ENCODE measurements at places on chromosomes 5 and 9. TPM values are rescaled to one million over a fixed set of nuclear protein-coding genes. Genes with fewer than 3 reads are reported as not detected.

DNA sequence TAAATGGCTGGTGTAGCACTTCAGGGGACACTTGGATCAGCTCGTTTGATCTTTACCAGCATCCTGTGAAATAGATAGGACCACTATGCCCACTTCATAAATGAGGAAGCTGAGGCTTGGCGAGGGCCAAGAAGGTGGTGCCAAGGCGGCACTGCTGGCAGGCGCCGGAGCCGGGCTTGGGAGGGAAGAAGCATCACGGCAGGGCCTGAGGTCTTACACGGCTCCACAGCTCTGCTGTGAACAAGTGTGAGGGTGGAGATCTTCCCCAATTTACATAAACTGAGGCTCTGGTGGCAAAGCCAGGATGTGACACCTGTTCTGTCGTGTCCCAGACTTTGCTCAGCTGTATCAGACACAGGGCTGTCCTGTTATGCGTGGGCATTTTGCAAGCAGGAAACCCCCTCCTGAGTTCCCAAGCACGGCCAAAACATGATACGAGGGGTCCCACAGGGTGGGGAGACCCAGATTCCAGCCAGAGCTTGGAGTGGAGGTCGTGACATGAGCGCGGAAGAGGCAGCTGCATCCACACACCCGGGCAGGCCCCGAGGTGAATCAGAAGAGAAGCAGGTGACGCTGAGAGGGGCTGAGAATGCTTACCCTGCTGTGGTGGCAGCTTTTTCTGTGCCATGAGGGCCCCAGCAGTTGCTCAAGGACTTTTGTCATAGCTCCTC lies 117.5 kb upstream of the BOD1 start:
- peaks cover 6% of the 10 kb centered on the region for H3K4me1 ChIP-seq
- DNase-seq: peak; percentile 57
- H3K36me3 ChIP-seq: no peaks in the 10 kb centered on the region
- no peak overlapping the region for H3K27ac ChIP-seq
- H3K4me3 ChIP-seq: no peak overlapping the region

- no peaks in the 10 kb centered on the region for H3K36me3 ChIP-seq
- H3K27ac ChIP-seq: no peak overlapping the region
- H3K4me3 ChIP-seq: no peak overlapping the region
- no peaks in the 10 kb centered on the region for H3K4me1 ChIP-seq
Measured at GRCh38 chr9:109950710-109951443, 170.9 kb downstream of the PALM2AKAP2 start.

- H3K27me3 ChIP-seq: no peaks in the 10 kb centered on the region
- H3K27ac ChIP-seq: no peak overlapping the region
- H3K4me1 ChIP-seq: no peaks in the 10 kb centered on the region
- H3K36me3 ChIP-seq: no peaks in the 10 kb centered on the region
- no peak overlapping the region for H3K4me3 ChIP-seq
Measured at GRCh38 chr9:81474125-81474524, 215.2 kb downstream of the TLE1 start.

- no peak for DNase-seq
- no peaks in the 10 kb centered on the region for H3K27me3 ChIP-seq
- H3K27ac ChIP-seq: no peak overlapping the region
Measured at GRCh38 chr5:74408150-74409043, 232.1 kb downstream of the ENC1 start.

- peaks cover 15% of the 10 kb centered on the region for H3K4me1 ChIP-seq
- DNase-seq: peak; percentile 81
- peak overlapping the region; percentile 75 for H3K4me3 ChIP-seq
- no peaks in the 10 kb centered on the region for H3K27me3 ChIP-seq
- H3K36me3 ChIP-seq: no peaks in the 10 kb centered on the region
- peak overlapping the region; percentile 91 for H3K27ac ChIP-seq
Measured at GRCh38 chr5:88883836-88884607, 1.0 kb upstream of the MEF2C start.

GRCh38 chr5:139745800-139746690 lies 49.6 kb upstream of the PSD2 start:
- H3K27ac ChIP-seq: no peak overlapping the region
- H3K4me1 ChIP-seq: peaks cover 22% of the 10 kb centered on the region
- H3K27me3 ChIP-seq: peaks cover 21% of the 10 kb centered on the region
- H3K36me3 ChIP-seq: no peaks in the 10 kb centered on the region
- DNase-seq: no peak

GRCh38 chr5:142107736-142108431 lies 695 bp upstream of the NDFIP1 start:
- H3K36me3 ChIP-seq: no peaks in the 10 kb centered on the region
- H3K27ac ChIP-seq: peak overlapping the region; percentile 95
- DNase-seq: no peak
- no peaks in the 10 kb centered on the region for H3K27me3 ChIP-seq
- peak overlapping the region; percentile 82 for H3K4me3 ChIP-seq
- H3K4me1 ChIP-seq: peaks cover 22% of the 10 kb centered on the region

GRCh38 chr5:159905496-159905895 lies 10.8 kb upstream of the ADRA1B start:
- peaks cover 6% of the 10 kb centered on the region for H3K4me1 ChIP-seq
- DNase-seq: no peak
- H3K27ac ChIP-seq: no peak overlapping the region
- no peak overlapping the region for H3K4me3 ChIP-seq
- no peaks in the 10 kb centered on the region for H3K36me3 ChIP-seq

GRCh38 chr5:14594378-14595074 lies 12.9 kb downstream of the OTULINL start:
- peaks cover 29% of the 10 kb centered on the region for H3K4me1 ChIP-seq
- H3K27ac ChIP-seq: peak overlapping the region; percentile 61
- H3K27me3 ChIP-seq: no peaks in the 10 kb centered on the region
- H3K36me3 ChIP-seq: no peaks in the 10 kb centered on the region

- no peak overlapping the region for H3K27ac ChIP-seq
- no peaks in the 10 kb centered on the region for H3K4me1 ChIP-seq
- no peak overlapping the region for H3K4me3 ChIP-seq
- no peak for DNase-seq
Measured at GRCh38 chr9:72726947-72727346, 205.5 kb downstream of the TMC1 start.

- no peaks in the 10 kb centered on the region for H3K4me1 ChIP-seq
- no peaks in the 10 kb centered on the region for H3K27me3 ChIP-seq
- no peak for DNase-seq
- H3K36me3 ChIP-seq: no peaks in the 10 kb centered on the region
Measured at GRCh38 chr5:67978171-67978570, 237.4 kb upstream of the PIK3R1 start.

DNA sequence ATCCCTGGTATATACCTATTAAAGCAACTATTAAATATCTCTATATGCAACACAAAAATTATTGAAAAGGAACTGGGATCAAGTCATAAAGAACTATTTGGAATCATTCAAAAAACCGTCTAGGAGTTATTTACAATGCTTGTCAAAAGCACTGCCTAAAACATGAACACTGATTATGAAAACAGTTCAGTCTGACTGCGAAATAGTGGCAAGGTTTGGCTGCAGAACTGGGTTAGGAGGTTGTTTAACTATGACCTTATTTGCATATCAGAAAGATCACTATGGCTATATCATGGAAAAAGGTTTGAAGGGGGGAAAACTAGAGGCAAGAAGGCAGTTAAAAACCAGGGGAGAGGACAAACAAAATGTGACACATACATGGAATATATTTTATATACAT lies 12.0 kb downstream of the FBXW2 start:
- no peak overlapping the region for H3K4me3 ChIP-seq
- no peak for DNase-seq
- H3K27ac ChIP-seq: no peak overlapping the region
- H3K27me3 ChIP-seq: no peaks in the 10 kb centered on the region

DNA sequence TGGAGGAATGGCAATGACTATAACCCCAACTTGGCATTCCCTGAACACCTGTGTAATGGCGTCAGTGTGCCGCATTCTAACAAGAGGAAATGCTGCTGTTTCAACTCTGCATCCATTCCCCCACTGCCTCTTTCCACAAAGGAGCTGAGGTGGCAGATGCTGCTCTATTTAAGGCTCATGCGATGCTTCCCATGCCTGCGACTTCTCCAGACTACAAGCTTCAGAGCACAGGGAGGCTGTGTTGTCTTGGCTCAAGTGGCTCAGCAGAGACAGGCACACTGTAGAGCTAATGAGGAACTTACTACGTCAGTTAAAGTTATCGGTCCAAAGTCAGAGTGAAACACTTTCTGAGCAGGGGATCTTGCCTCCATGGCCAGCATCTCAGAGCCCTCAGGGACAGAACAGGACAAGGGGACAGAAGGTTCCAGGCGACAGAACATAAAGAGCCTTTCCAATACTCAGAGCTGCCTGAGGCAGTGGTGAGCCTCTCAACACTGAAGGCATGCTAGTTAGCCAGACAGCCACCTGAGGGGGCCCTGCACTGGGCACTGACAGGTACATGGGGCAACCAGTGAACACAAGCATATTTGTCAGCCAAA lies 21.8 kb downstream of the TNIP1 start:
- peak overlapping the region; percentile 42 for H3K27ac ChIP-seq
- DNase-seq: peak; percentile 43
- peaks cover 44% of the 10 kb centered on the region for H3K4me1 ChIP-seq
- no peak overlapping the region for H3K4me3 ChIP-seq
- H3K27me3 ChIP-seq: no peaks in the 10 kb centered on the region

- H3K4me1 ChIP-seq: no peaks in the 10 kb centered on the region
- no peak overlapping the region for H3K4me3 ChIP-seq
- no peaks in the 10 kb centered on the region for H3K36me3 ChIP-seq
Measured at GRCh38 chr9:108468364-108468763, 387.4 kb downstream of the ACTL7B start.

DNA sequence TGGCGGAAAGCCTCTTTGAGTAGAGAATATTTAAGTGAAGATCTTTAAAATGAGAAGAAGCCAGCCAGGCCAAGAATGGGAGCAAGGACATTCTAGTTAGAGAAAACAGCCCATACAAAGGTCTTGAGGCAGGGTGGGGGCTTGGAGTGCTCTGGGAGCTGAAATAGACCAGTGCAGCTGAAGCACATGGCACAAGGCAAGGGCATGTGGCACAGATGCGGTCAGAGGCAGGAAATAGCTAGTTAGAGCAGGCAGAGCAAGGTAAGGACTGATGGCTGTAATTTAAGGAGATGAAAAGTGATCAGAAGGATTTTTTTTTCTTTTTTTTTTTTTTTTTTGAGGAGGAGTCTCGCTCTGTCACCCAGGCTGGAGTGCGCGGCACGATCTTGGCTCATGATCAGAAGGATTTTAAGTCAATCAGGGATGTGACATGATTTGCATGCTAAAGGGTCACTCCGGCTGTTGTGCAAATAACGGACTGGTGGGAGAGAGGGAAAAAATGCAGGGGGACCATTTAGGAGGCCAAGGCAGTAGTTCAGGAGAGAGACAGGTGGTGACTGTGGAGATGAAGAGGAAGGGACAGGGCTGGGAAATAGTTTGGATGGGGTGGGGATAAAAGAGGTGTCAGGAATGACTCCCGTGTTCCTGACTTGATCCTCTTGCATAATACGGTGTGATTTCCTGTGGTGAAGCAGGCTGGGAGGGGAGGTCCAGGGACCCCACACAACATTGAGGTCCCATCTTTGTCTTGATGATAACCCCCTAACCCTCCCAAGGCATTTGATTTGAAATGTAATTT lies 207.6 kb downstream of the HSPA4 start:
- H3K27me3 ChIP-seq: no peaks in the 10 kb centered on the region
- H3K27ac ChIP-seq: no peak overlapping the region
- H3K36me3 ChIP-seq: no peaks in the 10 kb centered on the region
- no peak overlapping the region for H3K4me3 ChIP-seq

GRCh38 chr5:65366655-65367054 lies 115.1 kb downstream of the ADAMTS6 start:
- no peaks in the 10 kb centered on the region for H3K36me3 ChIP-seq
- no peak overlapping the region for H3K27ac ChIP-seq
- no peaks in the 10 kb centered on the region for H3K4me1 ChIP-seq
- no peaks in the 10 kb centered on the region for H3K27me3 ChIP-seq
- no peak for DNase-seq

- no peak overlapping the region for H3K4me3 ChIP-seq
- H3K4me1 ChIP-seq: peaks cover 7% of the 10 kb centered on the region
- H3K27me3 ChIP-seq: no peaks in the 10 kb centered on the region
- no peak overlapping the region for H3K27ac ChIP-seq
Measured at GRCh38 chr5:58255970-58256369, 203.9 kb downstream of the PLK2 start.

DNA sequence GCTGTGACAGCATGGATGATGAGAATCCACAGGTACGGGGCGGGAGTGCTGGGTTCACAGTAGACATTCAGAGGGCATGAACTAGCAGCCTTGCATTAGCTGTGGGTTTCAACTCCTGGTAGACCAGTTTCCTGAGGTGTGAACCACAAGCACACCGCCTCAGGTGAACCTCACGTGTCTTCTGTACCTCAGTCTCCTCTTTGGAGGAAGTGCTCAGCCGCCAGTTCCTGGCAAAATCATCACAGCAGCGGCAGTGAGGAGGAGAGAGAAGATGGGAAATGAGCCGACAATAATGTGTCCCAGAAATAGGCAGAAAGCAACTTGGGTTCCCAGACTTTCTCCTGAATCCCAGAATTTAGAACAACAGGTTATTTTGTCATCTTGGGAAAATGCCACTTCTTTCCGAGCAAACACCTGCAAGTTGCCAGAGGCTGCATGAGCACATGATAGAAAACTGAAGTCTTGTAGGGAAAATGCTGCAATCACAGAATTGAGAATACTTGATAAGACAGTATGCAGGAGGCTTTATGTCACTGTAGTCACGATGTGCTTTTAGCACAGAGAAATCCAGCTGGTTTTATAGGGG lies 258.5 kb downstream of the AOPEP start:
- DNase-seq: no peak
- no peak overlapping the region for H3K27ac ChIP-seq
- H3K36me3 ChIP-seq: no peaks in the 10 kb centered on the region

- H3K4me1 ChIP-seq: no peaks in the 10 kb centered on the region
- DNase-seq: no peak
- no peaks in the 10 kb centered on the region for H3K36me3 ChIP-seq
- no peak overlapping the region for H3K4me3 ChIP-seq
Measured at GRCh38 chr5:9212605-9213004, 333.3 kb downstream of the SEMA5A start.

The HAVCR1 gene
- total RNA-seq: not detected

The NOXA1 gene
- 6.5 TPM for total RNA-seq

The AQP7 gene
- 2.4 TPM for total RNA-seq

The PHYHD1 gene
- 46.5 TPM for total RNA-seq

The MAMDC2 gene
- total RNA-seq: 72.0 TPM

The GABRG2 gene
- total RNA-seq: not detected

The SLC1A3 gene
- 43.5 TPM for total RNA-seq

The PCDHGB5 gene
- 11.0 TPM for total RNA-seq

The UGT3A1 gene
- not detected for total RNA-seq

The TMC1 gene
- not detected for total RNA-seq

The C1QTNF2 gene
- total RNA-seq: 2.2 TPM

The IL9 gene
- total RNA-seq: not detected

Data from upper lobe of right lung (tissue), 1 donor.